ENCODE measurements at places on chromosomes 5 and 9. TPM values are rescaled to one million over a fixed set of nuclear protein-coding genes. Genes with fewer than 3 reads are reported as not detected.

DNA sequence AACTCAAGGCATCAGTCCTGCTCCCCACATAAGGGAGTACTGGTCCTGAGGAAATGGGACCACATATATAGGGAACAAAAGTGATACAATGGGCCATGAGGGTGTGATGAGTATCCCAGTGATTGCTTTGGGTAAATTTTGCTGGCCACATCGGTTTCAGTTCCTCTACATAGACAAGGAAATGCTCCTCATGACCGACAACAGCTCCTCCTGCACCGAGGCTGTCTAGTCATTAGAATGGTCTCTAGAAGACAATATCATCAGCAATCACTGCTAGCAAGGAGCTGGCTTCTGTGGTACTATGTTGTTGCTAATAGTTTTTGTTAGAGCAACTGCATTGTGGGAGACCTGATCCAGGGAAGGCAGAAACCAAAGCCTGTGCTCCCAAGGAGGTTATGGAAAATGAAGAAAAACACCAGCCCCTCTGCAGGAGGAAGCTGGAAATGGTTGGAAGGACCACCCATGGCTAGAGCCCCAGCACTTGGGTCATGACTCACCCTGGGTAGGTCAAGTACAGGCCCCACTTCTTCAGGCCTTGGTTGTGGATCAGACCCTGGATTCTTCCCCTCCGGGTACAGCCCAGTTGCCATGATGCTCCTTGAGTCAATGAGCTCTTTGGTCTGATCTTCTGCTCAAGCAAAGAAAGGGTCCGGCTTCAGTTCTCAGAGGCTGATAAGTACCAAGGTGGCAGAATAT lies 3.4 kb upstream of the CTSL start:
- H3K36me3 ChIP-seq, result no peaks in the 10 kb centered on the region
- H3K27ac ChIP-seq, result no peak overlapping the region
- no peak overlapping the region for H3K4me3 ChIP-seq
- H3K27me3 ChIP-seq, result no peaks in the 10 kb centered on the region

DNA sequence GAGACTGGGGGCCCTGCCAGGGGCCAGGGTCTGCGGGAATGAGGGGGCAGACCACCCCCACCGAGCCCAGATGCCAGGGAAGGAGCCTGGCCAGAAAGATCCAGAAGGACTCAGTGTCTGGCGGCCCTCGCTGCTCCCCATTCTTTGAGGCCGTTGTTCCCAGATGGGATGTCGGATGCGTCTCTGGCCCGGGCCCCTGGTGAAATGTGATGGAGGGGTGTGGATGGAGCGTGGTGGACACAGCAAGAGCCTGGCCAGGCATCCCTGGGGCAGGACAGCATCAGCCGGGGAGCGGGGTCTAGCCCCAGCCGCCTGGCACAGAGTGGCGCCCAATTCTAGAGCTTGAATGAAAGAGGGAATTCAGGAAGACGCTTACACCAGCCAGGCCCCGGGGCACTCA lies 46.2 kb upstream of the NKD2 start:
- DNase-seq, result no peak
- no peak overlapping the region for H3K27ac ChIP-seq
- peaks cover 13% of the 10 kb centered on the region for H3K27me3 ChIP-seq
- no peaks in the 10 kb centered on the region for H3K36me3 ChIP-seq
- no peak overlapping the region for H3K4me3 ChIP-seq
- H3K4me1 ChIP-seq, result peaks cover 22% of the 10 kb centered on the region

- H3K4me3 ChIP-seq, result no peak overlapping the region
- no peaks in the 10 kb centered on the region for H3K27me3 ChIP-seq
- no peak overlapping the region for H3K27ac ChIP-seq
- no peaks in the 10 kb centered on the region for H3K36me3 ChIP-seq
- no peaks in the 10 kb centered on the region for H3K4me1 ChIP-seq
Observed at GRCh38 chr5:7714119-7714518, 136.8 kb downstream of the CFAP90 start.

Gene UBLCP1
- 41.8 TPM for total RNA-seq

GRCh38 chr5:89480406-89481007 lies 597.5 kb upstream of the MEF2C start:
- H3K4me1 ChIP-seq, result no peaks in the 10 kb centered on the region
- no peak overlapping the region for H3K27ac ChIP-seq
- H3K27me3 ChIP-seq, result no peaks in the 10 kb centered on the region
- H3K36me3 ChIP-seq, result no peaks in the 10 kb centered on the region
- no peak for DNase-seq
- H3K4me3 ChIP-seq, result no peak overlapping the region

- H3K36me3 ChIP-seq, result no peaks in the 10 kb centered on the region
- DNase-seq, result no peak
- no peaks in the 10 kb centered on the region for H3K27me3 ChIP-seq
- peaks cover 22% of the 10 kb centered on the region for H3K4me1 ChIP-seq
- no peak overlapping the region for H3K27ac ChIP-seq
Observed at GRCh38 chr5:139407517-139407916, 3.6 kb upstream of the SPATA24 start.

GRCh38 chr5:152532714-152533113 lies 127.6 kb upstream of the NMUR2 start:
- no peak for DNase-seq
- no peak overlapping the region for H3K4me3 ChIP-seq
- no peaks in the 10 kb centered on the region for H3K36me3 ChIP-seq

GRCh38 chr5:93580063-93580926 lies 724 bp downstream of the NR2F1-AS1 start:
- H3K4me1 ChIP-seq, result peaks cover 36% of the 10 kb centered on the region
- DNase-seq, result no peak
- peaks cover 68% of the 10 kb centered on the region for H3K27me3 ChIP-seq
